Activated CD8-positive, alpha-beta memory T cell treated with anti-CD3 and anti-CD28 coated beads for 1 hour (primary cell): ENCODE measurements at places on chromosomes 7 and 10.

DNA sequence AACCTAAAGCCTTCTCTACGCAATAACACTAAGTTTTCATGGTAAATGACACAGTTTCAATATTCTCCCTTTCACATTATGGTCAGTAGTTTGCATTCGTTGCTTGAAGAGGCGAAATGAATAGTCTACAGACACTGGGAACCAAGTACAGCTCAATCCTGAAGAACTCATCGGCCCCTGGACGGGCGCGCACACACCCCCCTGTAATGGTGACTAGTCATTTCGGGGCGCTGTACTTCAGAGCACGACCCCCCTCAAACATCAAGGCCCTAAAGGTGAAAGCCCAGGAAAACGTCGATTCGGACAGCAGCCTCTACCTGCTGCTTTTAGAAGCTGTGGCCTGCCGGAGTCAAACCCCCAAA lies 1.0 kb downstream of the NT5C2 start:
- DNase-seq: no peak

- DNase-seq: no peak
These were observed 4.6 kb downstream of the FOXL3 start for GRCh38 chr7:294440-295154.

GRCh38 chr10:56142092-56142728 lies 218.8 kb downstream of the ZWINT start:
- no peak for DNase-seq

DNA sequence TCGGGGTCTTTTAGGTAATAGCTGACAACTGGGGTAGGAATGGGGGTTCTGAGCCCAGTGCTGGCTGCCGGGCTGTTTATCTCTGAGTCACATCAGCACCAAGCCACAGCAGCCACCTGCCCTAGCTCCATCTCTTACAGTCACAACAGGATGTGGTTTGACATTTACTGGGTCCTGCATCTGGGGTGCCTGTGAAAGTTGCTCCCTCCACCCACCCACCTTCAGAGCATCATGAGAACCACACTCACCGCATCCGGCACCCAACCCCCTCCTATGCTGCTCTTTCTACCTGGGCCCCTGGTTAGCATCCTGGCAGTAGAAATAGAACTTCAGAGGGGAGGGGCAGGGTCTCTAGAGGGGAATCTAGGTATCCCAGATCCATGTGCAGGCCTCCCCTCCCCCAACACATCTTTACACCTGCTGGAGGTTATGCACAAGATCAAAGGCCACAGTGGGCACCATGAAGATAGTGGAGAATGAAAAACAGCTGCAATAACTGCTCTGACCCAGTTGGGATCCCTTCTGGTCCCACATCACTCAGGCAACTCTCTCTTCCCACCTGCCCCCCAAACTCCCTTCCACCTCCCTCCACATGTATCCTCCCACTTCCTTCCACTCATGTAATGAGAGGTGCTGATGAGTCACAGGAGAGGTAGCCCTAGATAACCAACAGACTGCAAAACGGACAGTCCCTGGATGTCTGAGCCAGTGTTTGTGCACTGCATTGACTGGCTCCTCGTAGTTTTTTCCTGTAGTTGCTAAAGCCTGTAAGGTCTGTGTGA lies 38.2 kb downstream of the PRSS2 start:
- DNase-seq: peak; percentile 86

GRCh38 chr10:35262436-35262835 lies 73.9 kb upstream of the CCNY start:
- DNase-seq: no peak

DNA sequence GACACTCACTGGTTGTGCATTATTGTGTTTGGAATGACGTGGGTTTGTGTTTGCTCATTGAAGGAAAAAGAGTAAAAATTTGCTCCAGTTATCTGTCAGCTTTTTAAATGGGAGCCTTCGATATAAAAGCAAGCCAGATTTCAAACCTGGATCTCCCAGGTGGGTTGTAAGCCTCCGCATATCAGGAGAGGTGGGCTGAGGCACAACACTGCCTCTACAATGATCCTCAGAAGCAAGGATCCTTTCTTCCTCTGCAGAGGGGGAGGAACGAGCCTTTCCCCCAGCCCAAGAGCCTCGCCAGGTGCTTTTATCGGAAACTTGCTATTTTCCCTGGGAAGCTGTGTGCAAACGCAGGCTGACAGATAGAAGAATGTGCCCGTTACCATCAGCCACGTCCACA lies 331.0 kb upstream of the MGMT start:
- DNase-seq: no peak

GRCh38 chr7:130208516-130208915 lies 856 bp downstream of the SSMEM1 start:
- DNase-seq: no peak

GRCh38 chr7:22295402-22296264 lies 61.3 kb downstream of the RAPGEF5 start:
- no peak for DNase-seq

DNA sequence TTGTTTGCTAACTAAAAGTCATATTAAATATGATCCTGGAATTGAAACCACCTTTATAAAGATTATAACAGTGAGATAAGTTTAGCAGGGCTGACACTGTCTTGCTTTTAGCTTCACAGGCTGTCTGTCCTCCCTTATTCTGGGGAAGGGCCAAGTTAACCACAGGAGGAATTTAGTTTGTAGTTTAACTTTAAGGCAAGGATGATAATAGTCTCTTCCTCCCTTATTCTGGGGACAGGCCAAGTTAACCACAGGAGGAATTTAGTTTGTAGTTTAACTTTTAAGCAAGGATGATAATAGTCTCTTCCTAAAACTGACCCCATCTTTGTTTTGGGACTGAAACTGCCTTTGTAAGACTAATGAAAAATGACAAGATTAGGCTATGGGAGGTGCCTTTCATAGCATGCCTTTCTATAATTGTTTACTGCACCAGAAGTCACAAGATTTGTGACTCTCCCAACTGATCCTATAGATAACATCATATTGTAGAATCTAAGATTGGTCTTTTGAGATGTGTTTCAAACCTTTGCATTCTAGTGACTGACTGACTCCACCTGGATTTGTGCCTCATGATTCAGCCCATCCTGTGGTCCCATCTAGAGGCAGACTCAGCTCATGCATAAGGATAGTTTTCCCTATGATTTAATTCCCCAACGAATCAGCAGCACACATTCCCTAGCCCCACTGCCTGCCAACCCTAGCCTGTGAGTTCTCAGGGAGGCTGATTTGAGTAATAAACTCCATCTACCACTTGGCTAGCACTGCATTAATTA lies 212.0 kb downstream of the MAGI2 start:
- no peak for DNase-seq

- DNase-seq: no peak
These were observed 15.3 kb downstream of the JAZF1 start for GRCh38 chr7:28165261-28165660.
